Right atrium auricular region (tissue), 2 donors: ENCODE measurements at places on chromosomes 2 and 18.
A peak's percentile ranks its signal among the peaks of the same experiment; 100 is the strongest.

DNA sequence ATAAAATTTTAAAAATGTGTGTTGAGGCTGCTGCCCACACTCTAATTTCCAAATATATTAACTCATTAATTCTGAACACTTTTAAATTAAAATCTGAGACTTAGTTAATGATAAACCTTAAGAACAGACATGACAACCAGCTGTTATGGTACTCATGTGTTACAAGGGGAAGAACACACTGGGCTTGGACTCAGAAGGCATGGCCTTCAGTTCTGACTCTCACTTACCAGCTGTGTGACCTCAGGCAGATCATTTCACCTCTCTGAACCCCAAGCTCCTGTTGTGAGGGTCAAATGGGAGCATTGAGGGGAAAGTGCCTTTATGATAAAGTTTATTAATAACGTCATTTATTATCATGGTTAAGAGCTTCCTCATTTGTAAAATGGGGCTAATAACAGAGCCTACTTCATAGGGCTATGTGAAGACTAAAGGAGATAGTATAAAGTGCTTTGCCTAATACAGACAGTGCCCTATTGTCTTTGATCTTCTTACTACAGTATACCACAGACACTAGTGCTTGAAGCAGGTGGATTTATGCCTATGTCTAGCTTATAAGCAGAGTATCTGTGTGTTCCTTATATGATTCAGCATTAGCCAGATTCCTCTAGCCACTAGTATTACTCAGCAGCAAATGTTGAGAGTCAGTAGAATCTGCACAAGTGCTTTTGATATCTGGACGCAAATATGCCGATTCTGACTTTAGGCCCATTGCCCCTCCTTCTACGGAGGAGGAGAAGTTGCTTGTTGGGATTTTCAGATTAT lies 99.6 kb downstream of the SGPP2 start:
- H3K27ac ChIP-seq, result no peak overlapping the region
- H3K4me1 ChIP-seq, result no peaks in the 10 kb centered on the region
- H3K36me3 ChIP-seq, result no peaks in the 10 kb centered on the region
- H3K27me3 ChIP-seq, result no peaks in the 10 kb centered on the region

GRCh38 chr2:150620416-150620815 lies 132.9 kb upstream of the RND3 start:
- DNase-seq, result no peak
- peak overlapping the region; percentile 73 for H3K27ac ChIP-seq
- no peaks in the 10 kb centered on the region for H3K36me3 ChIP-seq
- H3K4me1 ChIP-seq, result no peaks in the 10 kb centered on the region
- no peak overlapping the region for H3K4me3 ChIP-seq

- H3K4me1 ChIP-seq, result no peaks in the 10 kb centered on the region
- H3K27ac ChIP-seq, result no peak overlapping the region
- no peak overlapping the region for H3K4me3 ChIP-seq
- no peaks in the 10 kb centered on the region for H3K27me3 ChIP-seq
Observed at GRCh38 chr2:31404827-31405226, 9.7 kb downstream of the XDH start.

- H3K36me3 ChIP-seq, result no peaks in the 10 kb centered on the region
- H3K27me3 ChIP-seq, result no peaks in the 10 kb centered on the region
- no peak for DNase-seq
- no peak overlapping the region for H3K4me3 ChIP-seq
- H3K4me1 ChIP-seq, result no peaks in the 10 kb centered on the region
Observed at GRCh38 chr2:119086327-119086726, 72.2 kb downstream of the C1QL2 start.

DNA sequence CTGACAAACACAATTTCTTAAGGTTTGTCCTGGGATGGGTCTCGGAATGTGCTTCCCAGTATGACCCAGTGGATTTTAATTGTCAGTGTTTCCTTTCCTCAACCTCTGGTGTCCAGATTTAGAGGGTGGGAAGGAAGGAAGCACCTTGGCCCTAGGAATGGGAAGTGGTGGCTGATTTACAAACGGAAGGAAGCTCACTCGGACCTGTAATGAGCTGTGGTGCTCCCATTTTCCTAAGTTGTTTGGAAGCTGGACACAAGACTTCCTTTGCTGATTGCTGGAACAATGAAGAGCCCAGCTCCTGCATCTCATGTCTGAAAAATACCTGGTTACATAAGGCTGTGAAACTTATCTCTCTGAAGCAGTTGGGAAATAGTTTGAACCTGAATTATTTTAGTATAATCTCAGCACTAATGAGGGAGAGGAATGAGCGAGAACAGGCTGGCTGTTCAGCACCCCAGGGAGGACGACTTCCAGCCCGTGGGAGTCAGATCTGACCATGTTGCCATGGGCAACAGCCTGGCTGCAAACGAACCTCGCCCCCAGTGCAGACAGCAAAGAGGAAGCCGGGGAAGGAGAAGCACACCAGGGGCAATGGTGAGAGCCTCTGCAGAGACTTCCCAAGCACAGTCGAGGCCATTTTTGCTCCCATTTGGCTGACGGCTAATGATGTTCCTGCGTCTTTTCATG lies 74.4 kb upstream of the ASB18 start:
- H3K36me3 ChIP-seq, result no peaks in the 10 kb centered on the region
- H3K27ac ChIP-seq, result no peak overlapping the region
- DNase-seq, result peak; percentile 55

- peak overlapping the region; percentile 99 for H3K27ac ChIP-seq
- DNase-seq, result no peak
- H3K4me3 ChIP-seq, result peak overlapping the region; percentile 94
- H3K4me1 ChIP-seq, result peaks cover 28% of the 10 kb centered on the region
- H3K36me3 ChIP-seq, result no peaks in the 10 kb centered on the region
- no peaks in the 10 kb centered on the region for H3K27me3 ChIP-seq
Observed at GRCh38 chr2:197435598-197436420, 981 bp upstream of the SF3B1 start.
